ENCODE measurements at places on chromosomes 1 and 21.

DNA sequence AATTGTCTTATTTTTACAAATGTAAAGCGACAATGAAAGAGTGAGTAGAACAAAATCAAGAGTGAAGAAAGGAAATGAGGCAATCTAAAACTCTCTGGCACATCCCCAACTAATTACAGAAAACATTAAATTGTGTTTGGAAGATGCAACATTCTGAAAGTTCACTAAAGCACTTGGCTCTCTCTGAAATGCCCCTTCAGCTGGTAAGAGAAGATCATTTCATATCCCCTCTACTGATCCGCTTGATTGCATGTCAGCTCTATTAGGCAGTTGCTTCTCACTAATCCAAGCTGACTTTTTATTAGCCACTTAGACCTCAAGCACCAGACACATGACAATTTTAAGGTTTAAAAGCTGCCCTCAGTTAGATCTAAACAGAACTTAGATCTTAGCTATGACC is 262.8 kb upstream of the PRMT6 start:
- DNase-seq: no peak

DNA sequence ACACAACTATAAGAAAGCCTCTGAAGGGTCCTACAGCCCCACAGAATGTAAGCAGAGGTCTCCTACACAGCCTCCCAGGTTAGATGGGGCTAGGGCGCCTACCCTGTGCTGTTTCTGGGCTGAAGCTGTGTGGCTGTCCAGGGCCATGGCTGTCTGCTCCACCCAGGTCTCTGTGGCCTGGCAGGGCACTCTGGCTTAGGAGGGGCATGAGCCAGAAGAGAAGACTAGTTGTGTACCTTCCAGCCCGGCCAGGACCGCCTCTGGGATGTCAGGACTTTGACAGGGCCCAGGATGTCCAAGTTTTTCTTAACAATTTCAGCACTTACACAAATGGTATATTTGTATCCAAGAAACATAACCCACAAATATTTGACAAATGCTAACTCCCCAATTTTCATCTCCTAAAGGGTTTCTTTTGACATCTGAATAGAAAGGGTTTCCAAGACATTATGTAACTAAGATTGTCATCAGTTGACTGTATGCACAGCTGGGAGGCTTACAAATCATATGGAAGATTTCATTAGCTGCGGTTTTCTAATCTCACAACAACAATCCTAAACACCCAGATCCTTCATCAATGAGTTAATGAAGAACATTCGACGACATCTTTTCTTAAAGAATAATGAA is 80.5 kb downstream of the HSF2BP start:
- DNase-seq: no peak

- no peak for DNase-seq
These were observed 12.4 kb downstream of the TNFRSF8 start for GRCh38 chr1:12075195-12076114.

- no peak for DNase-seq
These were observed 2.2 kb downstream of the LAD1 start for GRCh38 chr1:201396861-201397464.

DNA sequence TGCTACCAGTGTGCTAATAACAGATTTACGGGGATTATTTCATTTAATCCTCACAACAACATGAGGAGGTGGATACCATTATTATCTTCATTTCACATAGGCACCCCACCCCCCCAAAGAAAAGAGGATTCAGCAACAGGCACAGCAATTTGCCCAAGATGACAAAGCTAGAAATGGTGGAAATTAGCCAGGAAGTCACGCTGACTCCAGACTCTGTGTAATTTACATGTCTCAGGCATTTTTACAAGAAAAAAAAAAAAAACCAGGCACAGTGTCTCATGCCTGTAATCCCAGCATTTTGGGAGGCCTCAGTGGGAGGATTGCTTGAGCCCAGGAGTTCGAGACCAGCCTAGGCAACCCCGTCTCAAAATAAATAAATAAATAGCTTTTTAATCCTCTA is 37.5 kb upstream of the PRDM2 start:
- no peak for DNase-seq

- DNase-seq: no peak
These were observed 28.3 kb downstream of the SLC1A7 start for GRCh38 chr1:53114090-53114489.

GRCh38 chr1:18408656-18409370 is 71.9 kb upstream of the KLHDC7A start:
- no peak for DNase-seq

DNA sequence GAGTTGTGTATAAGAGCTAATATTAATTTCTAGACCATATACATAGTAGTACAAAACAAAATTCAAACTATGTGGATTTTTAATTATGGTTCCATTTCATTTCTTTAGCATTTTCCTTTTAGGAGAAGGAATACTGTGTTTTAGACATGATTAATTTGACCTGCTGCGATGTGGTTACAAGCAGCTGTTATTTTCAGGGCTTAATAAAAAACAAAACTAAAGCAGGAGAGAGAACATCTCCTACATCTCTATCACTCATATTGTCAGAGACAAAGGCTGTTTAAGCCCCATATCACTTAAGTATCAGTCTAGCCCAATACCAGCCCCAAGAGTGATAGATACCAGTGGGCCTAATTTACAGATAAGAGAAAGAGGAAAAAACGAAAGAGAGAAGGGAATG is 47.6 kb downstream of the ILDR2 start:
- no peak for DNase-seq

DNA sequence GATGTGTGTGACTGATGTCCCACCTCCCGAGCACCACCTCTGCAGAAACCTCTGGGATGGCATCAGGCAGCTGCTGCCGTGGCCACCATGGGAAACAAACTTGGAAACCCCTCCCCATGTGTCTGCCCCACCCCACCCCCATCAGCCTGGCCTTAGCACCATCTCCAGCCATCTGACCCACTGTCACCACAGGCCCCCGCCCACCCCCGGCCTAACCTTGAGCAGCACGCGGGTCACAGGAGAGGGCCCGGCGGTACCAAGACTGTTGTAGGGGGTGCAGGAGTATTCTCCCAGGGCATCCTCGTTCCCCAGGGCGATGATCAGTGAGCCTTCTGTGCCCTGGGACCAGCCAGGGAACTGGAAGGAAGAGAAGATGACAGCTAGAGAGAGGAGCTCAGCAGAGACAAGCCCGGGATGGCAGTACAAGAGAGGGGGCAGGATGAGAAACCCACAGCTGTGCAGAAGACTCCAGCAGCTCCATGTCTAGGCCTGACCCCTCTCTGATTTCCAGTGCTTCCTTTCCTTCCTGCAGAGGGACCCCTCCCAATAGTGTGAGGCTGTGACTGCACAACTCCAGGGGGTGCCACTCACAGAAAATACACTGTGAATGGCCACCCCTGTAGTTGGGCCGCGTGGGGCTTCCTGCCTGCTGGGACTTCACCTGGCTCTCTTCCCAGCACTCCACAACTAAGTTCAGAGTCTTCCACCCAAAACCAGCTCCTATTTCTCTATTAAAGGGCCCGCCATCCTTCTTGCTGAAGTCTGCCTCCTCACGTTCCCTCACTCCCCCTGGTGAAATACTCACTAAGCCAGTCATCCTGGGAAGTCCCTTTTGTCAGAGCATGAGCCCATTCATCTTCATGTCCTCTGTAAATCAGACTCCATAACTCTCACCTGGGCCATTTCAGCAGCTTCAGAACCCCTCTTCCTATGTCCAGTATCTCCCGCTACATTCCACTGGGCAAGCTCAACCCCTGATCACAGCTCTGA is 7.3 kb upstream of the TAGLN2 start:
- DNase-seq: no peak

DNA sequence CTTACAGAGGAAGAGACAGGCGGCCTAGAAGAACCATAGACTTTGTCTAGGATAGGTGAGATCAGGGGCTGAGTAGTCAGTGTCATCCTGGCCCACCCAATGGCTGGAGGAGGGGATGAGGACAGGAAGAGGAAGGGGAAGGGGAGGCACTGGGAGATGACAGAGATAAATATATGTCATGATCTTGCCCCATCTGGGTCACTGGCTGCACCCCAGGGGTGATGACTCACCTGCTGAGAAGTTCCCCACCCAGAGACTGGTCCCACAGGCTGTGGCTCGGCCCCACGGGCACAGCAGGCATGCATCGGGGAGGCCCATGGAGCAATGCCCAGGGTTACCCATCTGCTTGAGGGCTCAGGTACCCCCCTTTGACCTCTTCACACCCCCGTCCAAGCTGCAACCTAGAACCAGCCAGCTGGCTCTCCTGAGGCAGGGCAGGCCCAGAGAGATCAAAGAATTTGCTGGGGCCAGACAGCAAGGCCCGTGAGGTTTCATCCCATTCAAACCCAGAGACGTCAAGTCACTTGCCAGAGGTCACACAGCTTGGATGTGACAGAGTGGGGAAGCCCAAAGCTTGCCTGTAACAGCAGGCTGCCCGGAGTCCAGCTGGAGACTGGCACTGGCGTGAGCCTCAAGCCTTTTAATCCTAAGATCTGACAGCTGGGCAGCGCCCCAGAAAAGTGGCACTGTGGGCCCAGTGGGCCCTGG is 34.7 kb upstream of the CASZ1 start:
- no peak for DNase-seq

DNA sequence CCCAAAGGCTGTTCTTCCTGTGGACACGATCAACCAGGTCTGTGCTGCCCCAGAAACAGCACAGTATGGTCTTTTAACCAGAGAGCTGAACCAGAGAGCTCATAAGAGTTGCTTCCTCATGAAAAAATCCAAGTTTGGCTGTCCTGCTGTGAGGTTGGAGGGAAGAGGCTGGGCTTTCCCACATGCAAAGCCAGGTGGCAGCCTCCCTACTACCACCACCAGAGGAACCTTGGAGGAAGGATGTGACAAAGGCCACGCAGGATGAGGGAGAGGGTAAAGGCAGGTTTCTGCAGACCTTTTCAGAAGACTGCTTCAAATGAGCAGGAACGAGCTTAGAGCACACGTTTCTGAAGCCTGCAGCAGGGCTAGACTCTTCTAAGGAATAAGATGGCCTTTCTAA is 27.1 kb downstream of the FAM78B start:
- DNase-seq: no peak

GRCh38 chr1:83055391-83056170 is 943.4 kb downstream of the TTLL7 start:
- no peak for DNase-seq

- DNase-seq: no peak
These were observed 9.5 kb upstream of the BCAR3 start for GRCh38 chr1:93690921-93691789.

- DNase-seq: no peak
These were observed 604.6 kb downstream of the MRPL39 start for GRCh38 chr21:25002676-25003075.

GRCh38 chr1:201706109-201706508 is 122.8 kb upstream of the IPO9 start:
- no peak for DNase-seq

Data from HL-60 (cell line).